Stimulated activated CD4-positive, alpha-beta T cell treated with anti-CD3 and anti-CD28 coated beads, Interleukin-15, amount 100 ng/mL, for 1 hour (primary cell): ENCODE measurements at places on chromosomes 5 and 9.

DNA sequence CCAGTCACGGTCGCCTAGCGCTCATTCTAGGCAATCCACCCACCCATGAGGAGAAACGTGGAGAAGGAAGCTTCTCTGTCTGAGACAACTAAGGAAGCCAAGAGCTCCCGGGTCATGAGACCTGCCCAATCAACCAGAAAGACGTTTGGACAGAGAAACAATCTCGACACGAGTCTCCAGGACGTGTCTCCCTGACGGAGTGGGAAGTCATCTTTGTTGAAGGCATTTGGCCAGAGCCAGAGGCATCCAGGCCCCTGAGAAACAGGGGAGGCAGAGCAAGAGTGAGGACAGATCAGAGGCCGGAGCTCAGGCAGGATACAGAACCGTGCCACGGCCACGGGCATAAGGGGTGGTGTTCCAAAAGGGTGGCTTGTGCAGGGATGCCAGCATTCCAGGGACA lies 479.0 kb downstream of the SPATA31A7 start:
- DNase-seq = no peak

- no peak for DNase-seq
Measured at GRCh38 chr9:77935974-77936373, 95.6 kb downstream of the GNAQ start.

GRCh38 chr5:78336698-78337097 lies 23.7 kb upstream of the SCAMP1 start:
- DNase-seq = no peak

GRCh38 chr5:28691526-28691925 lies 1653.1 kb upstream of the CDH9 start:
- no peak for DNase-seq

- DNase-seq = no peak
Measured at GRCh38 chr9:99980598-99980997, 74.1 kb downstream of the STX17 start.
